ENCODE measurements at places on chromosomes 12 and 14.

- DNase-seq: no peak
Measured at GRCh38 chr14:102930753-102931579, 8.5 kb downstream of the AMN start.

GRCh38 chr14:69300601-69301221 is 40.8 kb downstream of the GALNT16 start:
- no peak for DNase-seq

DNA sequence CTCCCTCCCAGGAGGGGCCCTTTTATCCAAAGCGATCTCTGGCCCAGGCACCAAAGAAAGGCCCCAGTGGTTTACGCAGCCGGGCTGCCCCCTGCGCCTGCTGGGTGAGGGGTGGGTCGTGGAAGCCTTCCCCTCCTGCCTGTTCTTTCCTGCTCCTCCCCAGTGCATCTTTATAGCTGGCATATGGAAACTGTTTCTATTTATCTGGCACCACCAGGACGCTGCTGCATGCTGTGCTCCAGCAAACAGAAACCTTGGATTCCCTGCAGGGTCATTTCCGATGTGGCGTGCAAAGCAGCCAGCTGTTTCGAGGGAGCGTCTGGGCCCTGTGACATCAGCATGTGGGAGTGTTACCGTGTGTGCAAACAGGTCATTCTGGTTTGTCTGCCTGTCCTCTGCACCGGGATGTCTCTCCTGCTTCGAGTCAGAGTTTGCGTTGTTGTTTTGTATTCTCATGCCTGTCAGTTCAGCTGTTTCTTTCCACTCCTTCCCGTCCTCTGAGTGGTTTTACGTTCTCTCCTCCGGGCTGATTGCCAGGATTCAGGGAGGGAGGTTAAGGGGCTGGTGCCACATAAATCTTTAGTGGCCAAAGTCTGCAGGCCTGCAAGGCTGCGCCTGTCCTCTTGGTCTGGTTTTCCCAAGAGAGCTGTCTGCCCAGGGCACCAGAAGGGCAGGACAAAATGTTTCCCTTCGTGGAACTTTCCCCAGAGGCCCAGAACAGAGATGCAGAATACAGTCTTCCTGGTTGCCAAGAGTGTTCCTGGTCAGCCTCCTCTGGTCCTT is 24.6 kb downstream of the TPCN1 start:
- peak; percentile 98 for DNase-seq

DNA sequence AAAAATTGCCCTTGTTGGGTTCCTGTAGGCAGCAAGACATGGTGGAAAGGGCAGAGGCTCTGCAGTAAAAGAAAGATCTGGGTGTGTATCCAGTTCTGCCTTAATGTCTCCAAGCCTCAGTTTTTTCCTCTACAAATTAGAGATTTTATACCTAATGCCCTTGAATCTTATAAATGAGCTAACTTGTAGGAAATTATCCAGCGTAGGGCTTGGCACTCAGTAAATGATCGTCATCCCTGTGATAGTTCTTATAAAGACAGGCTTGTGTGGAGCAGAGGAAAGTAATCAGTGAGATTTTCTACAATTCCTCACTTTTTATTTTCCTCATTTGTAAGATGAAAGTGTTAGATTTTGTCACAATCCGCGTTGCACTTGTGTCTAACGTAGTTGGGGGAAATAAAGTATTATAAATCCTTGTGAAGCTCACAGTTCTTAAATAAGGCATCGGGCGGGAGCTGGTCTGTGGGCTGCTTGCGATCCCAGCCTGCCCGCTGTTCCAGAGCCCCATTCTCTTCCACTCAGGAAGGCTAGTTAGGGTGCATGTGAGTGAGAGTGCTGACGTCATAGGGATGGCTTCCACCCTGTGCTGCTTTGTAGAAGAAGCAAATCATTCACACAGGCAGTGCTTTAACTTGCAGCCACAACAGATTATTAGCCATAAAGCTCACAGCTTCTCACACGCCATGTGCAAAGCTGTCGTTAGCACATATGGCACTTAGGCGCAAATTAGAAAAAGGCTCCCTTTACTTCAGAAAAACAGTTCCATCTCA is 87.6 kb downstream of the EML1 start:
- DNase-seq: no peak

DNA sequence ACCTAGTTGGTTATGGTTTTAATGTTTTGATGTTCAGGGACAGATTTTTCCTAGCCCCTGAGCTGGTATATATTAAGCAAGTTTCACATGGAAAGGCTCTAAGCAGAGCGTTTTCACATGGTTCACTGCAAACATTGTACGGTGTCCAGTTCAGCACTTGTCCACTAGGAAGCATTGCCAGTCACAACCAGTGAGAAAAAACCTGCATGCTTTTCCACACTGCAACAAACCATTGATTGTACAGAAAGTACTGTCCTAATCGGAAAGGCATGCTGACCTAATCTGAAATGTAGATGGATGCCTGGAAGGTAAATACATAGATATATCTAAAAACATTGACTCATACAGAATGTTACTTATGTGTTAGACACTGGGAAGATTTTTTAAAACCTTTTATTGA is 25.0 kb upstream of the NPAS3 start:
- DNase-seq: peak; percentile 59

- no peak for DNase-seq
Measured at GRCh38 chr14:63781686-63782085, 53.8 kb upstream of the SGPP1 start.

- no peak for DNase-seq
Measured at GRCh38 chr14:99698236-99698635, 14.1 kb downstream of the CYP46A1 start.

DNA sequence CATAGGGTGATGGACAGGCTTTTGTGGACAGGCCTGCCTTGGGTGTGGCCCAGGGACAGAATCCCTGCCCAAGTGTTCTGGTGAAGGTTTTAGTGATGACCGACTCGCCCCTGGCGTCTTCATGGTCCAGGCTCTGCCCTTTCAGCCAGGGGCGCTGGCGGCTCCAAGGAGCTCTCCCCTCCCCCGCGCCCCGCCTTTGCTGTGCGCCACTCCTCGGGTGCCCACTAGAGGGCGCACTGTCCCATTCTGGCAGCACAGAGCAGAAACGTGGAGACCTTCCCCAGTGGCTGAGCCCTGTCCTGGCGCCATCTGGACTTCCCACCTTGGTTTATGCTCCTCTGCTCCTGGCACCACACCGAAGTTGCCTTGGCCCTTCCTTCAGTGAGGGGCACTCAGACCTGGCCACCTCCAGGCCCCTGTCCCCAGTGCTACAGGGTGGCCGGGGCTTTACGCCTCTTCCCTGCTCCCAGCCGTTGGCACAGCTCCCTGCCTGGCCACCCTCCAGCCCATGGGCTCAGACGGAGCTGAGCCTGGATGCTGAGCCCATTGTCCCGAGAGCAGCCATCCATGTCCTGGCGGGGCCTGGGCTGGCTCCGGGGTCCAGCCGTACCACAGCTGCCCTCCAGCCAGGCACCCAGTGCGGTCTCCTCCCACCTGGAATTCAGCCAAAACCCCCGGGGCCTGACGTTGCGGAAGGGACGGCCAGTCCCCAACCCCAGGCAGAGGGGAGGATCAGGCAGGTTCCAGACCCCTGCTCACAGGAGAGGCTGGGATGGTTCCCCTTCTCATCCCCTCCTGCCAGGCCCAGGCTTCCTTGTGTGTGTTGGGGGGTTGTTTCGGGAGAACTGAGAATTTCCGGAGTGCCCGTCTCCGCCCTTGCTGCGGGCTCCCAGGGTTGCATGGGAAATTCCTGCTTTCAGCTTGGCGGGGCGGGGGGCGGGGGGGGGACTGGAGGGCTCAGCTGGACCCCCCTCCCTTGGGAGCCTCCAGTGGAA is 5.6 kb upstream of the CRIP1 start:
- DNase-seq: peak; percentile 89

- no peak for DNase-seq
Measured at GRCh38 chr12:111197376-111197944, 171.4 kb downstream of the PHETA1 start.

GRCh38 chr12:67802731-67803130 is 154.2 kb downstream of the DYRK2 start:
- DNase-seq: no peak

DNA sequence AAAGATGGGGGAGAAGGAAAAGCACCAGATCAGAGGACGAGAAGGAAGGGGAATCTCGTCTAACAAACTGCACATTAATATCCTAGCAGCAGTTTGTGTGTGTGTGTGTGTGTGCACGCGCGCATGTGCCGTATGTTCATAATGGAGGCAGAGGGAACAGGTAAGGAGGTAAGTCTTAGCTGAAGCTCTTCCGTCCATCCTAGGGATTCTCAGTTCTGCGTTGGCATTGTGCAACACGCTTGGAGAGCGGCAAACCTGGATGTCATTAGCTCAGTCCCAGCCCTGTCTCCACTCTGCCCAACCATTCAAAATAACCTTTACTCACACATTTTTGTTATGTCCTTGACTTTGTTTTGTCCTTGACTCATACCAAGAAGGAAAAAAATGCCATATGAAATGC is 1.6 kb upstream of the C1R start:
- DNase-seq: no peak

DNA sequence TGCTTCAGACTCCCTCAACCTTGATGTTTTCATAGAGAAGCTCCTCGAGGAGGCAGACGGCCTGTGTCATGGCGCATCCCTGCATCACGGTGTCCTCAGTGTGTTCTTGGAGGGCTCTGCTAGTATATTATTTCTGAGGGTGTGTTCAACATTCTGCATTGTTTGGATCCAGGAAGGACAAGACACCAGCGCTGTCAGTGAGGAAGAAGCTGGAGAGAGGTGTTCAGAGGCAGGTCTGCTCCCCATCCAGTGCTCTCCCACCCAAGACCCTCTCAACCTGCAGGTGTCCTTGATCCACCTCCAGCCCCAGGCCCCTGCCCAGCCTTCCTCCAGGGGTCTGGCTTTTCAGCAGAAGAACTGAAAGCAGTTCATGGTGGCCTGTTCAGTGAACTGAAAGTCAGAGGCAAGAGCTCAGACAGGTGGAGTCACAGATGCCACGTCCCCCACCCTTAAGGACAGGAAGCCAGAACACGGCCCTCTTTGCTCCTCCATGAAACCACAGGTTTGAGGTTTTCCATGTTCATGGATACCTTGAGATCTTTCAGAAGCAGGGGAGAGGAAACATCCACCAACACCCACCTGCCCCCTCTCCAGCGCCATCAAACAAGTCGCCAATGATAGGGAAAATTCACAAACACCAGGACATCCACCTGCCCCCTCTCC is 37.4 kb downstream of the DIO3 start:
- DNase-seq: no peak

GRCh38 chr14:102159841-102160240 is 20.1 kb downstream of the WDR20 start:
- DNase-seq: no peak

DNA sequence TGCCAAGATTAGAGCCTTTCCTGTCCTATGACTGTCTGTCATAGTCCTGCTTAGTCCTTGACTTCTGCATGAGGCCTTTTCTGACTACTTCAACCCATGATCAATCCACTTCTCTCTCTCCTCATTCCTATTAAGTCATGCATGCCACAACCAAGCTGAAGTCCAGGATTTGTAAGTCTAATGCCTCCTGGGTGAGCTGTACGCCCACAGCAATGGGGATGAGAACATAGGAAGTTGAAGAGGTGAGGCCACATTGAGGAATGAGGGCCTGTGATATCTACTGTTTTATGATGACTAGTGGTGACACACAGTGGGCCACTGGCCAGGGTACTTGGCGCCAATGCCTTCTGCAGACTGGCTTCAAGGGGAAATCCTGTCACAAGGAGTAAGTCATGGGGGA is 994.1 kb upstream of the TMEM132C start:
- no peak for DNase-seq

DNA sequence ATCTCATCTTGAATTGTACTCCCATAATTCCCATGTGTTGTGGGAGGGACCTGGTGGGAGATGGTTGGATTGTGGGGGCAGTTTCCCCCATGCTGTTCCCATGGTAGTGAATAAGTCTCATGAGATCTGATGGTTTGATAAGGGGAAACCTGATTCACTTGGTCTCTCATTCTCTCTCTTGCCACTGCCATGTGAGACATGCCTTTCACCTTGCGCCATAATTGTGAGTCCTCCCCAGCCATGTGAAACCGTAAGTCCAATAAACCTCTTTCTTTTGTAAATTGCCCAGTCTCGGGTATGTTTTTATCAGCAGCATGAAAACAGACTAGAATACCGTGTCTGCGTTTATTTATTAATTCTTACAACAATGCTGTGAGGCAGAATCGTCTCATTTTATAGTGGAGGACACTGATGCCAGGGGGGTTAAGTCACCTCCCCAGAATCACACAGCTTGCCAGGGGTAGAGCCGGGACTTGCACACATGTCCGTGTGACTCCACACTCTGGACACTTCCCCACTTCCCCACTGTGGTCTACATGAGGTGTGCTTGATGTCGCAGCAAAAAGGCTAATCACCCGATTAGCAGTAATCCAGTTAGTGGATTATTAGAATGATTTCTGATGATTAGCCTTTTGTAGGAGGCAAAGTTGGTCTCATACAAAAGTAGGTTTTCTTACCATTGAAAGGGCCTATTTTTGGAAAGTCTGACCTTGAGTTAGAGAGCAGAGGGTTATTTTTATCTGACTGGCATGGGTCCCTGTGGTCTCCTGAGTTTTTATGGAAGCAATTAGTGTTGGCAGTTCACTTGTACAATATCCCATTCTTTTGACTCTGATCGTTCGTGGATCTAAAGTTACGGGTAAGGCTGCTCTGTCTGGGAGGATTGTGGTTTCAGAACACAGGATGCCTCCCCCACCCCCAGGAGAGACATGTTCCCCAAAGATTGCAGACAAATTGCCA is 47.4 kb upstream of the BCL7A start:
- no peak for DNase-seq

DNA sequence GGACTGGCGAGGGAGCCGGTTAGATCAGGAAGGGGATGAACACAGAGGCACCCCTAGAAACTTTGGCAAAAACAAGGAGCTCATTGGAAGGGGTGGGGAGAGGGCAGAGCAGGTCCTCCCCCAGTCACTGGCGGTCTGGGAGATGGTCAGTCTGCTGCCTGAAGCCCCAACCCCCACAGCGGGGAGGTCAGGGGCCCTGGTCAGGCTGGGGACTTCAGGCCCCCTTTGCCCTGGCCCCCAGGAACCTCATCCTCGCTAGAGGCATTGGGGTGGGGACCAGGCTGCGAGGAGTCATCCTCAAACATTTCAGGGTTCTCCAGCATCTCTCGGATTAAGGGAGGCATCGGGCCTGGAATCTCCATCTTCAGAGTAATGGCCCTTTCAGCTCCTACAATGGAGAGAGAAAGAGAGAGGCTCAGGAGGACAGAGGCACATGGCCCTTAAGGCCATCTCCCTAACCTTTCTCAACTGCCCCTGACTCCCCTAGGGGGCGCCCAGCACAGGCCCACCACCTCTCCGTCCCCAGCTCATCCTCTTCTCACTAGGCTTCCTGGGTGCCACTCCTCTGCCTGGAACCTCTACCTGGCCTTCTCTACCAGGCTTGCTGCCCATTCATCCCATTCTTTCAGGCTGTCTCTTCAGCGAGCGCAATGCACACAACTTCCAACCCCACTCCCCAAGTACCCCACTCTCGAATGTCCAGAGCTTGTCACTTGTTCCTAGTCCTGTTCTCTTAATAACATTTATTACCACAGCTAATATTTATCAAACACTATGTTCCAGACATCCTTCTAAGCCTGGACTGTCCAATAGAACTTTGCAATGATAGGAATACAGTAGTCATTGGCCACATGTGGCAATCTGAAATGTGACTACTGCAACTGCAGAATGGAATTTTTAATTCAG is 4.7 kb upstream of the ITGB7 start:
- no peak for DNase-seq

- DNase-seq: peak; percentile 50
Measured at GRCh38 chr12:99235381-99235780, 412.2 kb upstream of the GARIN6 start.

GRCh38 chr12:91511795-91512420 is 329.3 kb upstream of the DCN start:
- DNase-seq: no peak

GRCh38 chr14:78657451-78657850 is 487.3 kb downstream of the NRXN3 start:
- no peak for DNase-seq

All from T47D (cell line).